ENCODE measurements at places on chromosomes 5 and 9.

- DNase-seq: no peak
Measured at GRCh38 chr5:61407706-61408270, 75.7 kb downstream of the ZSWIM6 start.

DNA sequence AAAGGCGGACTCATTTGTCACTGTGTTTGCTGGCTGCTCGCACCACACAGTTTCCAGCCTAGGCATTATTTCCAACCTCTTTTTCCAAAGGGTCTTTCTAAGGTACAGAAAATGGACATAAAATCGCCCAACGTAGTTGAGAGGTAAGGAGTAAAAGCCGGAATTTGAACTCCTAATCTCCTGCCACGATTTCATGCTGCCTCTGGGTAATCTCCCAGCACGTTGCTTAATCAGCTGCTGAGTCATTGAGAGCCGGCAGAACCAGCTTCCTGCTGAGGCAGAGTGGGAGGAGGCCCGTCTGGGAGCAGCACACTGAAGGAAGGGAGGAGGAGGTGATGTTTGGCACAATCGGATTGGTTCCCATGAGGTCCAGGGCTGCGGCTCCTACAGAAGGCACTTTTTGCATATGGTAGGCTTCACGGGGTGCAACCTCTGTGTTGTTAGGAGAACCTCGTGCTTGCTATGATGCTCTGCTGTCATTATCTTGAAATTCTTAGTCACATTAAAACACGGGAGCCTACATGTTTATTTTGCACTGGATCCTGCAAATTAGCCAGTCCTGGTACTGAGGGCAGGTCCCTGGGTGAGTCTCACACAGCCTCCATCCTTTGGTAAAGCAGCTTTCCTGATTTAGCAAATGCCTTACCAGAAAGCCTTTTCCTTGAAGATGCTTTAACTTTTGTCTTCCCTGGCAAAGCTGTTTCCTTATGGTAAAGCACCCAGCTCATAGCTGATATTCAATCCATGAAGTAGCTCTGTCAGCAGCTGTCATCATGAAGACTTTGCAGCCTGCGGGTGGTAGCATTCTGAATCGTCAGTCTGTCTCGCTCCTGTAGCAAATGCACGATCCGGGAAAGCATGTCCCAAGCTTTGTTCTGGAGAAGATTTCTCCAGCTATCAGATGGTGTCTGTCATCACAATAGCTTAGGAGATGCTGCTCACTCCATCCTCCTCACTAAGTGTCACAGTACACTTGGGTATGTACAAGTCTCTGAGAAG lies 191.6 kb upstream of the MSX2 start:
- DNase-seq: no peak

DNA sequence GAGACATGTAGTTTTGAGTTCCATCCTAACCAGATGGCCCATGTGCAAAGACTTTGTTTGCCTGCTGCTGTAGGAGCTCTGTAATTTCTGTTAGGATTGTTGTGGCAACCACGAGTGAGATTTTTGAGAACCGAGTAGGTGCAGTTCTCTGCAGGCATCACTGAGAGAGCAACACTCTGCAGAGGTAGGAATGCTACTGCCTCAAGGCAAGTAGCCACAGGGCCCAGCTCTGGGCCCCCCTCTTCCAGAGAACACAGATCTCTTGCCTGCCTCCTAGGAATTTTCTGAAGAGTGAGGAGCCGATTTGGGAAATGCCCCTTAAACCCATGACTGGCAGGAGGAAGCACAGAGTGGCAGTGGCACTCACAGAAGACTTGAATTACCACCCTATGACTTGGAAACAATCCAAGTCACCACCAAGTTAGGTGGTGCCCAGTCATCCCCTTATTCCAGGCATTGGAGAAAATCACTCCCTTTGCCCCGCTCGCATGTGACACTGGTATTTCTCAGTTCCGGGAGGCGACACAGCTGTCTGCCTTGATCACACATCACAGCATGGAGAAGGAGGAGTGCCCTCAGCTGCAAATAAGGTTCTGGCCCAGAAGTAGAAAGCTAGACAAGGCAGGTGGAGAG lies 52.5 kb upstream of the SLC2A8 start:
- no peak for DNase-seq

GRCh38 chr5:150211156-150212030 lies 21.5 kb downstream of the SLC6A7 start:
- DNase-seq: no peak

DNA sequence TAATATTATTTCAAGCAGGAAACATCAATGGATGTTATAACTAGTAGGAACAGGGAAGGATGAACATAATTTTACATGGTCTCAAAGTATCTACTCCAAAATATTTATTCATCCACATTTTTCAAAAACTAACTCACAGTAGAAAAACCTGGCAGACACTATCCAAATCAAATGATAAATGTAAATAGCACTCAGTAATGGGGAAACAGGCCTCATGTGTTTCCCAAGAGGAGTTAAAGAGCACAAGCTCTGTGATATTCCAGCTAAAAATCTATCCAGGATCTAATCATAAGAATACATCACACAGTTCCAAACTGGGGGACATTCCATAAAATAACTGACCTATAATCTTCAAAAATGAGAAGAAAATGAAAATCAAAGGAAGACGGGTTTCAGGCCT lies 443.1 kb downstream of the ZNF608 start:
- DNase-seq: no peak

DNA sequence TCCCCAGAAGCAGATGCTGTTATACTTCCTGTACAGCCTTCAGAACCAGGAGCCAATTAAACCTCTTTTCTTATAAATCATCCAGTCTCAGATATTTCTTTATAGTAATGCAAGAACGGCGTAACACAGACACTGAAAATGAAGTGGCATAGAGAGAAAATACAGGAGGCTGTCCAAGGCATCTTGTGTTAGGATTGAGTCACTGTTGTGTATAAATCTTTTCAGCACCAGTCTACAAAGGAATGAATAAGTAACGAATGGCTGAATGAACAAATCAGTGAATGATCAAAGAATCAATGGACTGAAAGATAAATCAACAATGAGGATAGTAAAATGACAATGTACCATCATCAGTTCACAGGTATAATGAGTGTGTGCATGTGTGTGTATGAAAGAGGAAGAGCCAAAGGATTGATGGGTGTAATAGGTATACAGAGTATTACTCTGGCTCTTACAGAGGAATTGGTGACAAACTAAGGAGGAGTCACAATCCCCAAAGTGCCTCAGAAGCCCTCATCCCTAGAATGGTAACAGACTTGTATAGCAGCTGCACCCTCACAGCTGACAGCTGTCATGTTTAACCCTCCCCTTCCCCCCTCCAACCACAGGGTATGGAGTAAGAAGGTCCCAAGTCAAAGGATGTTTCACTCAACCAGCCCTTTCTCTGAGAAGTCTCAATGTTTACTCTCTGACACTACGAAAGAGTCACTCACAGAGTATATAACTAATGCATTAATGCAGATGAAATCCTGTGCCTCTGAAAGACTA lies 29.8 kb upstream of the MIER3 start:
- DNase-seq: no peak

GRCh38 chr9:121082075-121082474 lies 7.3 kb downstream of the CNTRL start:
- DNase-seq: no peak

- DNase-seq: peak; percentile 38
Measured at GRCh38 chr5:123371575-123372179, 51.5 kb downstream of the CEP120 start.

- peak; percentile 61 for DNase-seq
Measured at GRCh38 chr5:52283221-52283620, 504.5 kb upstream of the ITGA1 start.

GRCh38 chr5:113897748-113898147 lies 384.3 kb downstream of the YTHDC2 start:
- DNase-seq: no peak

DNA sequence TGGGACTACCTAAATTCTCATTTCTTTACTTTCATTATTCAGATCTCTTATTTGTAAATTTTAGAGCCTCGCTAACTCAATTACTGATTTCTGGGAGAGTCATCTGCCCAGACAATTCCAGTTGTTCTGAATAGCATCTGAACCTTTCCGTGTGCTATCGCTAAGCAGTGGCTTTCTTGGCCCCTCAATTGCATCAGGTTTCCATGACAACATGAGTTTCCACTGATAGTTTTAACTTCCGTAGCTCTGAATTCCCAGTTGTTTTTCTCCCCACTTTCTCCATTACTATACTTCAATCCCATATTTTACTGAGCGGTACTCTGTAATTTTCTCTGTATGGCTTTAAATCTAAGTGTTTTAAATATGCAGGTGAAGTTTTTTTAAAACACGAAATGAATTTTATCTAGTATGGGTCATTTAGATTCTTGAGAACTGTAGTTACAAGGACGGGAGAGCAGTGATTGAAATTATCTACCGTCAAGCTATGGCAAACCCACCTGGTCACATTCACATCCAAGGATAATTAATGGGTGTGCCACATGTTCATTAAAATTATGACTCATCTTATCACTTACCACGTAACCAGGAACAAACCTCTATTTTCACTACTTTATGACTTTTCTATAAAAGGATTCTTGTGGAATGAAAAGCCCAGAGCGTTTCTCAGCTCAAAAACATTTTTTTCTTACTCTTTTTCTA lies 223.5 kb upstream of the PCSK5 start:
- no peak for DNase-seq

GRCh38 chr5:73152411-73153388 lies 20.3 kb upstream of the TMEM174 start:
- DNase-seq: no peak

DNA sequence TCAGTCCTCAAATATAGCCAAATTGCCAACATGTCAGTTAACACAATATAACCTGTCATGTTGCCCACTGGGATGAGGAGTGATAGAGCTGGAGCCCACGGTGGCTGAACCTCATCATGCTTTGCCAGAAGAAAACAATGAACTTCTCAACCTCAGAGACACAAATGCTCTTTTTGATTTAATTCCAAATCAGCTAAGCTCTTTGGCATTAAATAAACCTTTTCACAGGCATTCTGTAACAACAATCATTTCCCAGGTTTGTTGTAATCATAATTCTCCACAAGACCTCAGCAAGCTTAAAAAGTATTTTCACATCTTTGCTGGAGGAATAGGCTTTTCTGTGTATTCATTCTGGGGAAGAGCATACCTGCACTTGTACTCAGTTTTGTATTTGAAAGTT lies 830.9 kb downstream of the MAT2B start:
- no peak for DNase-seq

- DNase-seq: peak; percentile 37
Measured at GRCh38 chr5:139660105-139660922, 12.2 kb downstream of the CXXC5 start.

GRCh38 chr5:23763170-23763569 lies 255.8 kb downstream of the PRDM9 start:
- no peak for DNase-seq

DNA sequence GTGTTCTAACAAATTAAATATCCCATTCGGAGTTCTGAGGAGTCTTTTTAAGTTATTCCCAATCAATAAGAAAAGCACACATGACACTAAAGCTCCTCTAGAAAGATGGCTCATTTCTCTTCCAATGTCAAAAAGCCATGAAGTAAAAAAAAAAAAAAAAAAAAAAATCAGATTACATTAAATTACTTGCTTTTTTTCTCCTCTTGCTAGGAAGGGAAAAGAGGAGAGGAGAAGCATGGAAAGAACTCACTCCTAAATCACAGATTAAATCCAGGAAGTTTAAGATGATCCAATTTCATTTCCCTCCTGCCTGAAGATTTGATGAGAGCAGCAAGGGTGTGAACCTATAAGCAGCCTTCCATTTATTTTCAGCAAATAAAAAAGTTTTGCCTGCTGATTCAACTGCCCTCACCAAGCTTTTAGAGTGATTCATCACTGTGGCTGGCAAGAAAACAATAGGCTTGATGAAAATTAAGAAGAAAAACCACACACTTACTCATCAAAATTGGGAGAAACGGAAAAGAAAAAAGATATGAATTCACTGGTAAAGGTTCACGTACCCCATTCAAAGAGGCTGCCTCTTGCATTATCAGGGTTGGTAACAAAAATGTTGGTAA lies 19.7 kb downstream of the MYO10 start:
- peak; percentile 43 for DNase-seq

DNA sequence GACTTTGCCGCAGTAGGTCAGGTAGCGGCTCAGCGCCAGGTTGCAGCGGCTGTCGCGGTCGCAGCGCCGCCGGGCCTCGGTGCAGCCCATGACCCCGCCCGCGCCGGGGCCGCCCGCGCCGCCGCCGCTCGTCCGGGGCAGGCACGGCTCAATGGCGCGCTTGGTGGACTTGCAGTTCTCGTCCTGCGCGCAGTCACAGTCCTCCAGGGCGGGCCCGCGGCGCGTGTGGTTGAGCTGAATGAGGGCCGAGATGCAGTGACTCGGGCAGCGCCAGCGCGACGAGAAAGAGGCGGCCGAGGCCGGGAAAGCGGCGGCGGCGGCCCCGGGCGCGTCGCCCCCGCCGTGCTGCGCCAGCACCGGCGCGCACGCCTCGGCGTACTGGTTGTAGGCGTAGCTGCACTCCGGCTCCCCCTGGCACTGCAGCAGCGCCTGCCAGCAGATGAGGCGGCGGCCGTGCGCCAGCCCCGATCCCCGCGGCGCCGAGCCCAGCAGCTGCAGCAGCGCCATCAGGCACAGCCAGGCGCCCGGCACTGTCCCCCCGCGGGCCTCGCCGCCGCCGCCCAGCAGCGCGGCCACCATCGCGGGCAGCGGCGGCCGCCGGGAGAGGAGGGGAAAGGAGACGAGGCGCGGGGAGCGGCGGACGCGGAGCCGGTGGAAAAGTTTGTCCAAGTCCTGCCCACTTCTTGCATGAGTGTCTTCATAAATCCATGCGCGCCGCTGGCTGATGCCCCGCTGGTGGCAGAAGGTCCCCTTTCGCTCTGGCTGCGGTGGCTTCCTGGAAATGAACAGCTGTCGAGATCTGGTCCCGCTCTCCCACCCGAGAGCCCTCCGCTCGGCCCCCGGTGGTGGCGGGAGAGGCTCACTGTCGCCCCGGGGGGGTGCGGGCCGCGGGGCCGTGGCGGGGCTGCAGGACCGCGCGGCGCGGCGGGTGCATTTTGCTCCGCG lies 833 bp downstream of the GAS1 start:
- DNase-seq: peak; percentile 41

- peak; percentile 84 for DNase-seq
Measured at GRCh38 chr5:59069438-59070079, 486.7 kb downstream of the RAB3C start.

- no peak for DNase-seq
Measured at GRCh38 chr9:73349476-73349875, 197.8 kb downstream of the ANXA1 start.

- no peak for DNase-seq
Measured at GRCh38 chr5:10801931-10802666, 41.1 kb upstream of the DAP start.
